Endothelial cell of umbilical vein (primary cell): ENCODE measurements at places on chromosomes 12 and 14.

DNA sequence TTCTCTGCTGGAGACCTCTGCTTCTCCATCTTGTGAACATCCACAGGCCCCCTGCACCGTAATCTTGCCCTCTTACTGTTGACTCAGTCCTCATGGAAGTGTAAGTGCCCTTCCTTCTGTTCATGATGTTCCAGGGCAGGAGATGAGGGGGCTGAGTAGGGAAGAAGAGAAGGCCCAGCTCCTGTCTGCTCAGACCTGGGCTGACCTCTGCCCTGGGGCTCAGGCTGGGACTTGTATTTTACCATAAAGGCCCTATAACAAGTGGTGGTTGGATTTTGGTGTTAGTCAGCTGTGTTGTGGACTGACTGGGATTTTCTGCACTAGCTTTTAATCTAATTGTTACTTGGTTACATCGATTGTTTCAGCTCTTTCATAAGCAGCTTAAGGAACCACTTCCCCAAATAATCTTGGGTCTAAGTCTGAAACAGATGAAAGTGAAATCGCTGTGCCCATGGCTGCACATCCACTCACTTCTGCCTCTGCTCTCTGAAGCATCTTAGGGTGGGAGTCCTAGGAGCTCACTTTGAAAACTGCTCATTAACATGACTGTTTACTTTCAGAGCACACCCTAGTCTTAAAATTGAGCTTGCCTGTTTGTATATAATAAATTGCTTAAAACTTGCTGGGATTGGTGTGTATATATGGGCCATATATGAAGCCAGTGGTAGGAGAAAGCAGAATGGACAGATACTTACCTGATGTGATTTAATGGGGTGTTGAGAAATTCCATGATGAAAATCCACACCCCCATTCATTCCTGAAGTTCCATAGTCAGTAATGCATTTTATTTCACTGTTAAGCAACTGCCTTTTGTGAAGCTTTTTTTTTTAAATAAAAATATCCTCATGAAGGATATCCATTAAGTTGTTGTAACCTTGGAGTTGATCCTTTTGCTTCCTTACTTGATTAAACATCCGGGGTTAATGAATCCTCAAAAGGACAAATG lies 17.7 kb downstream of the C12orf71 start:
- H3K4me1 ChIP-seq = peaks cover 3% of the 10 kb centered on the region
- DNase-seq = no peak
- no peak overlapping the region for H3K4me3 ChIP-seq
- H3K36me3 ChIP-seq = no peaks in the 10 kb centered on the region
- no peaks in the 10 kb centered on the region for H3K27me3 ChIP-seq
- H3K27ac ChIP-seq = no peak overlapping the region

GRCh38 chr12:41719214-41719613 lies 425.5 kb downstream of the GXYLT1 start:
- H3K27me3 ChIP-seq = no peaks in the 10 kb centered on the region
- H3K4me1 ChIP-seq = no peaks in the 10 kb centered on the region
- H3K36me3 ChIP-seq = no peaks in the 10 kb centered on the region
- DNase-seq = no peak

- H3K4me3 ChIP-seq = no peak overlapping the region
- H3K27me3 ChIP-seq = no peaks in the 10 kb centered on the region
- H3K27ac ChIP-seq = no peak overlapping the region
- H3K36me3 ChIP-seq = no peaks in the 10 kb centered on the region
- no peak for DNase-seq
Measured at GRCh38 chr12:64566831-64567517, 43.3 kb upstream of the RASSF3 start.

DNA sequence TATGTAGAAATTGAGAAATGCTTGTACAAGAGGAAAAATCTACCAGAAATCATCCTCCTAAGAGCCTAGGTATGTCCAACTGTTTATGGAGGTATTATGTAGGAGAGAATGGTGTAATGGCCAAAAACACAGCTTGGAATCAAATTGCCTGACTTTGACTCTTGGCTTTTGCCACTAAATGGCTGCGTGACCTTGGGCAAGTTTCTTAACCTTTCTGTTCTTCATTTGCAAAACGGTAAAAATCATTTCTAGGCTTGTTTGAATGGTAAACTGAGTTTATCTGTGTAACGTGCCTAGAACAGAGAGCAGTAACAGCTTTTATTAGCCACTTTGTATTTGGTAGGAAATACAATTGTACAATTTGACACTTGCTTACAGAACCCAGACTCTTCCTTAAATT lies 4.9 kb upstream of the GRIP1 start:
- no peaks in the 10 kb centered on the region for H3K36me3 ChIP-seq
- DNase-seq = no peak
- H3K27ac ChIP-seq = no peak overlapping the region
- no peaks in the 10 kb centered on the region for H3K4me1 ChIP-seq

GRCh38 chr14:79134361-79134760 lies 964.2 kb downstream of the NRXN3 start:
- H3K36me3 ChIP-seq = no peaks in the 10 kb centered on the region
- H3K27me3 ChIP-seq = no peaks in the 10 kb centered on the region
- H3K4me1 ChIP-seq = no peaks in the 10 kb centered on the region
- no peak overlapping the region for H3K27ac ChIP-seq

DNA sequence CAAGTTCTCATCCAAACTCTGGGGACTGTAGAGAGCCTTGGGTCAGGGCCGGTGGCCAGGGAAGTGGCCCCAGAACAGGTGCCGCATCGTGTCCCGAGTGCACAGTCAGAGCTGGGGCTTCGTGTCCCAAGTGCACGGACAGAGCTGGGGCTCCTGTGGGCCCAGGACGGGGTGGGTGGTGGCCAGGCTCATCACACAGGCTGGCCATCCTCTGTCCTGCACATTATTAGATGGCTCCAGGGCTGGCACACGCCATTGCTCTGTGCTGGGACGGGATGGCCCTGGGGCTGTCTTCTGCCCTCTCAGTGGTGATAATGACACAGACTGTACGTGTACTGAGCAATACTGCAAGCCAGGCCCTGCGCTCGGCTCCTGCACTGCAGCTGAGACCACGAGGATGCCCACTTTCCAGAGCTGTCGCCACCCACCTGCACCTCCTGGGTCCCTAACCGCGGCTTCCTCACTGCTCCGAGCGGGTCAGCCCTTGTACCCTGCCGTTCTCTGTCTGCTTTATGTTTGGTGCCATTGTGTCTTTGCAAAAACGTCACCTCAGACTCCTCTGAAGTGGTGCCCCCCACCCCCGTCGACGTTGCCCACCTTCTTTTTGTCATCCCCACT lies 1.9 kb downstream of the FBRSL1 start:
- no peak overlapping the region for H3K27ac ChIP-seq
- no peaks in the 10 kb centered on the region for H3K27me3 ChIP-seq
- H3K4me1 ChIP-seq = peaks cover 15% of the 10 kb centered on the region
- DNase-seq = no peak
- no peak overlapping the region for H3K4me3 ChIP-seq

GRCh38 chr12:75101781-75102180 lies 107.9 kb downstream of the KCNC2 start:
- H3K27ac ChIP-seq = no peak overlapping the region
- no peaks in the 10 kb centered on the region for H3K27me3 ChIP-seq
- no peaks in the 10 kb centered on the region for H3K4me1 ChIP-seq
- no peak overlapping the region for H3K4me3 ChIP-seq
- DNase-seq = no peak
- H3K36me3 ChIP-seq = no peaks in the 10 kb centered on the region

DNA sequence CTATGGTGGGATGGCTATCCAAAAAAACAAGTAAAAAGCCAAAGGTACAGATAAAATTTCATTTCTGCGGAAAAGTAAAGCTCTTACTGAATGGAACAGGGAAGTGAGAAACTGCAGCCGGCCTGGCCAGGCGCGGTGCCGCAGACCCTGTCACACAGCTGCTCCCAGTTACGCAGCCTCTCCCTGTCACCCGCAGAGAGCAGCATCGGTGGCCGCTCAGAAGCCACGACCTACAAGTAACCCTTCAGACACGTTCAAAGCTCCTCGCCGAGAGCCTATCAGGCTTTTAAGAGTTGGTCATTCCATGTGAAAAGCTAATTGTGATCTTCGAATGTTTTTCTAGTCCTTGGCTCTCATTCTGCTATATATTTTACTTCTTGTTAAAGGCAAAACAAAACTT lies 11.0 kb upstream of the ANKLE2 start:
- DNase-seq = no peak
- H3K36me3 ChIP-seq = peaks cover 44% of the 10 kb centered on the region
- no peaks in the 10 kb centered on the region for H3K27me3 ChIP-seq
- H3K27ac ChIP-seq = no peak overlapping the region
- no peak overlapping the region for H3K4me3 ChIP-seq

DNA sequence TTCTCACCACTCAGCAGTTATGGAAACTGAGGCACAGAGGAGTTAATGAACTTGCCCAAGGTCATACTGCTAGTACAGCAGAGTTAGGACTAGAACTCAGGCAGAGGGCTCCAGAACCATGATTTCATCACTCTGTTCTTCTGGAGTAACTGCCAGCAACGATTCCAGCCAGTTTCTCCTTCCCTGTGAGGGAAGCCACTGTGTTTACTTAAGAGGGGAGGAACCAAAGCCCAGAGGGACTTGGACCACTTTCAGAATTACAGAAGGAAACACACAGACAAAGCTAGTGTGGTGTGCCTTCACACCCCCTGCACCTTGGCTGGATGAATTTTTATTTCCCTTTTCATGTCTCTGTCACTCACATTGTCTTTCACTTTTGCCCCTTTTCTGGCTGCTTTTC lies 398.2 kb downstream of the DPF3 start:
- H3K27me3 ChIP-seq = peaks cover 17% of the 10 kb centered on the region
- H3K36me3 ChIP-seq = no peaks in the 10 kb centered on the region
- H3K27ac ChIP-seq = no peak overlapping the region
- DNase-seq = no peak

GRCh38 chr14:23146351-23146910 lies 27.4 kb upstream of the CEBPE start:
- no peak overlapping the region for H3K4me3 ChIP-seq
- no peaks in the 10 kb centered on the region for H3K27me3 ChIP-seq
- H3K36me3 ChIP-seq = no peaks in the 10 kb centered on the region

DNA sequence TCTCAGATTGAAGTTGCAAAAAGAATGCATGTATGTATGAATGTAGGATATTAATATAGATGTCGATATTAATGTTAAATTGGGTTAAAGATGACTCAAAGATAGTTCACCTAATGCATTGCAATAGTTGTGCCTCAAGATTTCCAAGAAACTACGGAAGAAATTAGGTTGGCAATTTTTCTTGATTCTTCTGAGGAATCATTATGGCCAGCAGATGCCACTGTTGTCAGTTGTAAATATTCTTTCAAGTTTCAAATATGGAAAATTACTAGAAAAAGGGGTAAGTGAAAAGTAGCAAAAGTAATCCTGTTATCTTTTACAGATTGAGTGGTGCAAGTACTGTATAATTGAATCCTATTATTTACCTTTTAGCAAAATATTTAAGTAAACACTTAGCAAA lies 202.1 kb downstream of the ADAMTS20 start:
- H3K36me3 ChIP-seq = no peaks in the 10 kb centered on the region
- DNase-seq = peak; percentile 33
- no peaks in the 10 kb centered on the region for H3K27me3 ChIP-seq
- no peak overlapping the region for H3K4me3 ChIP-seq
- no peaks in the 10 kb centered on the region for H3K4me1 ChIP-seq

DNA sequence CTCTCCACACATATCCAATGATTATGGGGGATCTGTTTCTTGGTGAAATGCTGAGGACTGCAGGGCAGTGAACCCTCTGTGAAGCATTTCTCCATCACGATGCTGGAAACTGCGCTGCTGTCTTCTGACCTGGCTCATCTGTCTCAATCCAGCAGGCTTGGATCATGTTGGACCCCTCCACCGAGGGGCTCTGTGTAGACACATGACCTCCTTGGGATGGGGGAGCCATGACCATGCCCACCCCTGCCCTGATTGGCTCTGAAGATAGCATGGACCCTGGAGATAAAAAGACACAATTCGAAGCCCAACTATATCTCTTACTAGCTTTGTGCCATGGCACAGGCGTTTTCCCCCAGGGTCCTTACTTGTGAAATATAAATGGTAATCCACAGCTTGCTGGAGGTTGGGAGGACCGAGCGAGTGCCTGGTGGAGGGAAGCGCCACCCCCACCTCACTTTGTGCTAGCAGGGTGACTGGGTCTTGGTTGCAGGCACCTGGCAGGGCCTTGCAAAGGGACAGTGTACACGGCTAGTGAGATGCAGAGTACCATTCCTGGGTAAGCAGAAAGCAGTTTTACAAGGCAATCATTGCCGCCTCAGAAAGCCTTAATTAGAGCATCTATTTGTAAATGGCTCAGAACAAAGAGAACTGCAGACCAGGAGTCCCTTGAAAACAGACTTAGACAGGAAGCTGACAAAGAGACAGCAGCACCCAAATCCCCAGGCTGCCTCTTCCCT lies 2.4 kb upstream of the KRT83 start:
- no peaks in the 10 kb centered on the region for H3K4me1 ChIP-seq
- H3K27ac ChIP-seq = no peak overlapping the region
- no peak overlapping the region for H3K4me3 ChIP-seq
- H3K27me3 ChIP-seq = peaks cover 52% of the 10 kb centered on the region
- no peaks in the 10 kb centered on the region for H3K36me3 ChIP-seq

DNA sequence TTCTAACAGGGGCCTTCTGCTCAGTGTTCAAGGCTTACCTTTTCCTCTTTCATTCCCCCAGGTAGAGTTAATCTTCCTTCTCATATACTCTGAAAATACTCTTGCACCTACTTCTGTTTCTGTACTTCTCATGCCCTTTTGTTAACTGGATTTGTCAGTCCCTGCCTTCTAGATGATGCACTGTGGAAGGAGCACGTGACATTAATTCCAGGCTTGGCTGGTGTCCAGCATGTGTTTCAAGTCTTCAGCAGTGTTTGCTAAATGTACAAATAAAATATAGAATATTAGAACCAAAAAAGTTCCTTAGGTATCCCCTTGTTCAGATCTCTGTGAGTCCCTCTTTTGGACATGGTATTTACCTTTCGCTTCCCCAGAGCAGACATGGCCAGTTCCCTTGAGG lies 27.9 kb upstream of the EVL start:
- no peak overlapping the region for H3K27ac ChIP-seq
- peaks cover 3% of the 10 kb centered on the region for H3K4me1 ChIP-seq
- no peaks in the 10 kb centered on the region for H3K36me3 ChIP-seq
- no peaks in the 10 kb centered on the region for H3K27me3 ChIP-seq
- DNase-seq = no peak

DNA sequence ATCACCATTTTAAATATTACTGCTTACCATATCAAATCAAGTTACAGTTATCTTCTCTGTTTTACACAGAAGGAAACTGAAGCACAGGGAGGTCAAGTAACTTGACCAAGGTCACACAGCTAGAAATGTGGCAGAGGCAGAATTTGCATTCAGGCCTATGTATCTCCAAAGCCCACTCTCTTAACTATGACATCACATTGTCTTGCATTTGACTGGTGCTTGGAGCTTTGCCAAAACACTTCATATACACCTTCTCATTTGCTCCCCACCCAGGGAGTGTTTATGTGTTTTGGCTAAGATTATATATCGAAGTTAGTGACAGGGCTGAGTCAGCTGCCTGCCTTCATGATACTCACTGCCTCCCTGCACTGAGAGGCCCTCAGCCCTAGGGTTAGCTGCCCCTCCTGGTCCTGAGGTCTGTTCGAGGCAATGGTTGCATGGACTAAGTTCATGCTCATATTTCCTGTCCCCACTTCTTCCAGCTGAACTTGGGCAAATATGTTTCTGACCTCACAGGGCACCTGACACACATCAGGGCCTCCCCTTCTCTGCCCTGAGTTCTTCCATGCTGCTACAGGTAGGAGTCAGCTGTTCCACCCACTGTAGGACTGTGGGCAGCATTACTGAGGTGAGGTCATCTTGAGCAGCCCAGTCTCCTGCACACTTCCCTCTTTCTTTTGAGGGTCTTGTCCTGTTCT lies 1.8 kb downstream of the GALNT6 start:
- H3K36me3 ChIP-seq = no peaks in the 10 kb centered on the region
- no peaks in the 10 kb centered on the region for H3K27me3 ChIP-seq
- DNase-seq = no peak
- no peak overlapping the region for H3K4me3 ChIP-seq
- H3K27ac ChIP-seq = no peak overlapping the region

- H3K4me1 ChIP-seq = no peaks in the 10 kb centered on the region
- H3K27me3 ChIP-seq = no peaks in the 10 kb centered on the region
- no peaks in the 10 kb centered on the region for H3K36me3 ChIP-seq
- peak; percentile 47 for DNase-seq
Measured at GRCh38 chr12:107402041-107403022, 283.3 kb upstream of the PWP1 start.
